ENCODE measurements at places on chromosomes 13 and 19. TPM values are rescaled to one million over a fixed set of nuclear protein-coding genes. Genes with fewer than 3 reads are reported as not detected.

Gene CBLC
- total RNA-seq: 75.7 TPM

Gene CLEC17A
- total RNA-seq: not detected

Gene SYT5
- total RNA-seq: 0.22 TPM

Gene ZNF577
- total RNA-seq: 2.3 TPM

Gene RHPN2
- total RNA-seq: 1.5 TPM

Gene PLEKHG2
- 6.7 TPM for total RNA-seq

Gene ADGRE1
- total RNA-seq: not detected

Gene IGSF23
- total RNA-seq: not detected

Gene C19orf73
- total RNA-seq: 2.1 TPM

Gene SLC15A1
- 1.7 TPM for total RNA-seq

Gene LMTK3
- total RNA-seq: 7.8 TPM

Gene ZNF223
- total RNA-seq: 2.9 TPM

Gene TEX29
- not detected for total RNA-seq

Gene SMAD9
- 0.88 TPM for total RNA-seq

Gene GJB2
- total RNA-seq: 1,758 TPM
